ENCODE measurements at places on chromosomes 12 and 14.
A peak's percentile ranks its signal among the peaks of the same experiment; 100 is the strongest.

- DNase-seq, result no peak
These were observed 40.4 kb upstream of the A2M start for GRCh38 chr12:9156119-9156518.

DNA sequence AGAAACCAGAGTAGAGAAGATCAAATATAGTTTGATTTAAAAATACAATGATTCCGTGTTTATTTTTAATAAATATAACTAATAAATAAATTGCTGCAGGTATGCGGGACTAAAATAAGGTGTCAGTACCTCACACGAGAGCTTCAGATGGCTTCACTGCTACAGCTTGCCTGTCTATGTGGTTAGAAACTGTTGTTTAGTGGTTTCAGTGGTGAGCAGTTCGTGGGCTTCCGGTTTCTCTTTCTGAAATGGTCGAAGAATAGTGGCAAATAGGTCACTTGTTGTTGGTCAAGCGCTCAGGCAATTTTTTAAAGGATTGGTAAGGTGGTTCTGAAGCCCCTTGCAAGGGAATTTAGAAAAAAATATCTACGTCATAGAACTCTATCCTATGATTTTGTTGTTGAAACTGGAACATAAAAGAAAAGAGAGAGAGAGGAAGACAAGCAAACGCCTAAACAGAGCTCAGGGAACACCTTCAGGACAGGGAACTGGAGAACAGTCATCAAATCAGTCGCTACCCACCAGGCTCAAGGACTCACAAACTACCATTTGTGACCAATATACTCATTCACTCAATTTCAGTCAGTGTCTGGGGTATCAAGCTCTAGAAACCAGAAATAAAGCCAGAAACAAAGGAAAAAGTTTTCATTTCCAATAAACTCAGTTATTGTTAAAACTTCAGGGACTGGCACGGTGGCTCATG, 31.3 kb downstream of the GABARAPL1 start:
- DNase-seq, result peak; percentile 17

GRCh38 chr14:34522496-34522895, 17.0 kb downstream of the EAPP start:
- no peak for DNase-seq

DNA sequence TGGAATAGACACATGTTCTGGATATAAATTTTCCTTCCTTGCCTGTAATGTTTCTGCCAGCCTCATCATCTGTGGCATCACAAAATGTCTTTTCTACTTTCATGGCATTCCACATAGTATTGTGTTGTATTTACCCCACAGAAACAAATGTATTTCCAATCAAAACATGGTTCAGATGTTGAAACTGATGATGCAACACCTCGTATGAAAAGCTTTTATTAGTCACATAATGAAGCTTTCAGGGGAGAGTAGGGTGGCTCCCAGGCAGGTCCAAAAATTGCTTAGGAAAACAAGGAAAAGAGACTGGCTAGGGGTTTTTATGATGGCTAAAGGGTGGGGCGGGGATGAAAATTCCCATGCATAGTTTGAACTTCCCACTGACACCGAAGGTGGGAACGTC, 29.1 kb upstream of the ZNF641 start:
- DNase-seq, result no peak

DNA sequence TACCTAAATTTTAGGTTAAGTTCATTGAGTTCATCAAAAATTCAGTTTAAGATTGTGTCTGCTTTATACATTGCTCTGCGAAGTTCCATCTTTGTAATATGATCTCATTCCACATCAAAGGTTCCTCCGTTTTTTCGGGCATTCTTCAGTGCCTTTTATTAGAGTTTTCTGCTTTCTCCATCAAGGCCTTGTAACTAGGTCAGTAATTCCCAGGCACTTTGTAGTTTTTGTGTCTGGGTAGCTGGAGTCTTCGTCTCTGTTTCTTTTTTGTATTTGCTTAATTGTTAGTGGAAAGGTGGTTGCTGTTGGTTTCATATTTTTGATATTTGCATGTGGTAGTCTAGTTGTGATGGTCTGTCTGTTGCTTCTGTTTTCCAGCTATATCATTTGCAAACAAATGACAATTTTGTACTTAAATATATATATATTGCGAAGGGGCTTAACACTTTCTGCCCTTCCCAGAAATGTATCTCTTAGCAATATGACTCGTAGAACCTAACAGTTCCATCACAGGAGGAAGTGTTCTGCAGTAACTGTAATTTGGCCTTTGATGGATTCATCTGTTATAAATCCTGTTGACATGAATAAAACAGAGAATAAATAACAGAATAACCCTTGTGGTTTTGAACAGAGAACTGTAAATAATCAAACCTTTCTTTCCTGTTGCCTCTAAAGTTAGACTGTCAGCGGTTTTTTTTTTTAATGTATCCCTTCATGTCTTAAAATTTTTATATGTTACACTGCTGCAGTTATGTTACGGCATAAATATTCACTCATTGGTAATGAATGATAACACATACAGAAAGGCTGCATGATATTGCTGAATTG, 88.4 kb upstream of the DYNC1H1 start:
- DNase-seq, result no peak

DNA sequence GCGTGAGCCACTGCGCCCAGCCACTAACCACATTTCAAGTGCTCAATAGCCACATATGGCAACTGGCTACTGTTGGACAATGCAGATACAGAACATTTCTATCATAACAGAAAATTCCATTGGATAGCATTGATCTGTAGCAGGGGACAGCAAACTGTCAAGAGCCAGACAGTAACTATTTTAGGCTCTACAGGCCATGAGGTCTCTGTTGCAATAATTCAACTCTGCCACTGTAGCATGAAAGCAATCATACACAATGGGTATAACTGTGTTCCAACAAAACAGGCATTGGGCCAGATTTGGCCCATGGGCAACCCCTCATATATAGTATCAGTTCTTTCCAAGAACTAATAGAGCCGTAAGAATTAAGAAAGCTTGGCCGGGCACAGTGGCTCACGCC, 8.0 kb downstream of the CSRNP2 start:
- DNase-seq, result no peak

GRCh38 chr12:3730111-3730510, 22.8 kb downstream of the CRACR2A start:
- DNase-seq, result peak; percentile 50

- no peak for DNase-seq
These were observed 150.2 kb upstream of the EEA1 start for GRCh38 chr12:93079271-93079670.

DNA sequence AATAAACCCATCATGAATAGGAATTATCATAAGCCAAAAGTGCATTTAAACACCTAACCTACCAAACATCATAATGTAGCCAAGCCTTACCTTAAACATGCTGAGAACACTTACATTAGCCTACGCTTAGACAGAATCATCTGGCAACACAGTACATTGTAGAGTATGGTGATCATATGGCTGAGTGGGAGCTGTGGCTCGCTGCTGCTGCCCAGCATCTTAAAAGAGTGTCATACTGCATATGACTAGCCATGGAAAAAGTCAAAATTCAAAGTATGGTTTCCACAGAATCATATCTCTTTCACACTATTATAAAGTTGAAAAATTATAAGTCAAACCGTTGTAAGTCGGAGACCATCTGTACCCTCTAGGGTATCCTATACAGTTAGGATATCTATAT, 32.0 kb upstream of the PRPF39 start:
- DNase-seq, result no peak

DNA sequence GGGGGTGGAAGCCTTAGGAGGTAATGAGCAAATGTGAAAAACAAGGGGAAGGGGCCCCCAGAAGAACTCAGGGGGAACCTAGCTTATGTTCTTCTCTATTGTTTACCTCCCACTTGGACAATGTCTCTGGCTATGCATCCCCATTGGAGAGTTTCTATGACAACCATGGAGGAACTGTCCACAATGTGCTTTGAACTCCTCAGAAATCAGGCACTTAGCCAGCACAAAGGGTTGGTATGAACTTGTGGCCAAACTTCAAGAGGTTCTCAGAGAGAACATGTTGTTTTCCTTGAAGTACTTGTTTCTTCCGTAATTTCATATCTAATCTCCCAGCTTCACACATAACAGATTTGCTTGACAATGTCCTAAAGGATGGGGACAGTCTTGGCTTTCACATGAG, 202.8 kb upstream of the PELI2 start:
- no peak for DNase-seq

DNA sequence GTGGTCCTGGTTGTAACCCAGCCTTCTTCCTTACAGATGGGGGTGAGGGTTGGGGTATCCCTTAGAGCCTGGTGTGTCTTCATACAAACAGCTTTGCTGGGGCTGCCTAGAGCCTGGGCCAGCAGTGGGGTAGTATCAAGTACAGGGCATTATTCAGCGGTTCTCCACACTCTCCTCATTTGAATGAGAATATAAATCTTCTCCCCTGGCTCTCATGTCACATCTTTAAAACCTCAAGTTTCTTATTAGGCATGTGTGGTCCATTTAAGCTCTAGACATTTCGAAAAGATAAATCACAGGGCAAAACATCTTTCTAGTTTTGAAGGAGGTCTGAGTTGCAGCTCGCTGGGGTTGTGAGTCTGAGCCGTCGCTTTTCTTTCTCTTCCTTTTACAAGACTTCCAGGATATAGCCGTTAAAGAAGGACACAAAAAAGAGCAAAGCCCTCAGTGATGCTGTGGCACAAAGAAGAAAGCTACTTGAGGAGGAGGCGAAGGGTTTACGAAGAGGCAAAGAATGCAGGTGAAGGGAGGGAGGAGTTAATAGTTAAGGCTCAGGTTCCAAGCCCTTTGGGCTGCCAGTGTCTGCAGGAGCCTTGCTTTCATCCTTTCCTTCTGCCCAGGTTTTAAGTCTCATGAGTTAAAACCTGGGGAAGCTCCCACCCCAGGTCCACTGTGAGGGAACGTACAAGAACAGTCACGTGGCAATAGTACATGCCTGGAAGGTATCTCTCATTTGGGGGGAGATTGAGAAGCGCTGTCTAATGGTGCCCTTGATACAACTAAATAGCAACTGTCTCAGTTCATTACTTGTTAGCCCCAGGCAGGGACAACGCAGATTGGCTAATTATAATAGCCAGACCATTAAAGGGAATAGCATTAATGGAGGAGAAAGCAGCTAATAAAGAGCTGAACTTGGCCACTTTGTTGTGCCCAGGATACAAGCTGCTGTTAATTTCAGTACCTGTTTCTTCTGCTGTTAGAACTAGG, 94.2 kb downstream of the ETV6 start:
- DNase-seq, result no peak

DNA sequence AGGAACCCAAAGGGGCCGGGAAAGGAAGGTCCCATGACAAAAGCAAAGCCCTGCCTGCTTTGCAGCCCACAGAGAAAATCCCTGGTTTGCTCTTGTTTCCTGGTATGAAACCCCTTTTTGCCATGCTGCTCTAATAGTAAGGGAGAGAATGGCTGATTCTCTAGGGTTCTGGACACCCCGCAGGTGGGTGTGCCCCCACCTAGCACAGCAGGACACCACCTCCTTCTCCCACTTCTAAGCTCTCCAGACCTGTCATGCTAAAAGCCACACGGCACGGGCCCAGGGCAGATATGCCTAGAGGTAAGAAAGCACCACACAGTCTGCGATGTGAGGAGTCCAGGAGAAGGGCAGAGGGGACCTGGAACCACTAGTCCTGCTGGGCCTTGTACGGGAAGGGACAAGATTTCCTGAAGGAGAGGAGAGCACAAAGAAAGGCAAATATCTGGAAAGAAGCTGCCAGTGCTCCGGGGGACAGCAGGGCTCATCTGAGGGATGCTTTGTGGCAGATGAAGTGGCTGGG, 113.3 kb downstream of the BCL11B start:
- DNase-seq, result no peak

- DNase-seq, result peak; percentile 71
These were observed 4.4 kb downstream of the TXNRD1 start for GRCh38 chr12:104219908-104220404.

DNA sequence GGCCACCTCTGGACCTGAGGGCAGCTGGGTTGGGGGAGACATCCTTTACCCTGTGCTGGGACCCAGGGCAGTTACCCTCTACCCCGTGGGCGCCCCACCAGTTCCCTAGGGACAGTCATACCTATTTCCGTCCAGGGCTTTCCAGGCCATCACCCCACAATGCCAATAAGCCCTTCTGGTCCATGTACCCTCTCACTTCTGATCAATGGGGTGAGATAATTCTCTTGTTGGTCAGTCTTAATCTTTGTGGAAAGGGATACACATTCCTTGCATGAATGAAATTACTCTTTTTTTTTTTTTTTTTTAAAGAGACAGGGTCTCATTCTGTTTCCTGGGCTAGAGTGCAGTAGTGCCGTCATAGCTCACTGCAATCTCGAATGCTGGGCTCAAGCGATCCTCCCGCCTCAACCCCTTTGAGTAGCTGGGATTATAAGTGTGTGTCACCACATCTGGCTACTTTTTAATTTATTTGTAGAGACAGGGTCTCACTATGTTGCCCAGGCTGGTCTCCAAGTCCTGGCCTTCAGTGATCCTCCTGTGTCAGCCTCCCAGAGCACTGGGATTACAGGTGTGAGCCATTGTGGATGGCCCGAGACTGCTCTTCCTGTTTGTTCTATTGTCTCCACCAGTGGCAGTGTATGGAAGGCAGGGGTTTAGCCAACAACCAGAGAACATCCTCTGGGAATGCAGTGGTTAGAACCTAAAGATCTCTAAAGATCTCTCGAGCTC, 46.3 kb upstream of the STON2 start:
- DNase-seq, result peak; percentile 47

DNA sequence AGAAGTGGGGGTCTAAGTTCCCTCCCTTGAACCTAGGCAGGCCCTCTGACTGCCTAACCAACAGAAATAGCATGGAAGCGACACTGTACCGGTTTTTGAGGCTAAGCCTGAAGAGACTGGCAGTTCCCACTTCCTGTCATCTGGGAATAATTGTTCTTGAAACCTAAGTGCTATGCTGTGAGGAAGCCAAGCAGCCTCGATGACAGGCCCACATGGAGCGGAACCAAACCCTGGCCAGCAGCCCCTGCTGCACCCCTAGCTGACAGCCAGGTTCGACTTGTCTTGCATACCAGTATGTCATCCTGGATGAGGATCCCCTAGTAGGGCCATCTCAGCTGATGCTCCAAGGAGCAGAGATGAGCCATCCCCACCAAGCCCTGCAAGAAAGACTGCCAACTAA, 6.4 kb upstream of the GPR68 start:
- no peak for DNase-seq

GRCh38 chr12:76312315-76312714, 35.9 kb downstream of the BBS10 start:
- DNase-seq, result no peak

- peak; percentile 87 for DNase-seq
These were observed 114.2 kb upstream of the ARID2 start for GRCh38 chr12:45615268-45615667.

DNA sequence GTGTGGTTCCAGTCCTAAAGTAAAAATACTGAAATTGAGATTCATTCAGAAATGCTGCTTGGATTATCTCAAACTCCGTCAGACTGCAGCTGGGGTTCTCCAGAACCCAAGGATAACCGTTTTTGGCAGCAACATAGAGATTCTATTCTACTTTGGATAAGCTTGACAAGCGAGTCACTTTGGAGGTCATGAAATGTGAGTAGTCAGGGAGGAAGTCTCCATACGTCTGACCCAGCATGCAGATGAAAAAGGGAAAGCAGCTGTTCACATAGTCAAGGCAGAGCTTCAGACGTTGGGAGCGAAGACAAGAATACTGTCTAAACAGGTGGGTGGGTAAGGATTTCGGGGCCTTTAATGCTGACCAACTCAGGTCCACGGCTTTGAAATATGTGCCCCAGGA, 14.9 kb upstream of the HSP90B1 start:
- DNase-seq, result peak; percentile 36
